Activated naive CD8-positive, alpha-beta T cell treated with anti-CD3 and anti-CD28 coated beads, Interleukin-2, amount 50 U/mL, for 16 hours (primary cell): ENCODE measurements at places on chromosomes 12 and 14.

- no peak for DNase-seq
Measured at GRCh38 chr14:78618368-78618767, 448.2 kb downstream of the NRXN3 start.

DNA sequence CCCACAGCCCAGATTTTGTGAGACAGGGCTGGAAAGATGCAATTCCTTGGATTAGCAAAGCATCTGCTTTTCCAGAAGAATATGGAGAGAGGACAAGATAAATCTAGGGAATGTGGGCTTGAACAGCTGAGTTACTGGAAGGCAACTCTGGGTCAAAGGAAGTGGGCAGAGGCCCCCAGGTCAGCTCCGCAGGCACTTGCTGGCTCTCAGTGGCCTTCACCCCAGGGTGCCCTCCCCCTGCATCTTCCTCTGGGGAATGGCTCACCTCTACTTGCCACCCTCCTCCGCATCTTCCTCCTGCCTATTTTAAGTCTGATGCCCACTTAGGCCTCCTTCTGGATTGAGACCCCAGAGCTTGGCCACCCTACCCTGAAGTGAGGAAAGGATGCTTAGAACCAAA is 10.5 kb upstream of the PNMA1 start:
- DNase-seq, result no peak

DNA sequence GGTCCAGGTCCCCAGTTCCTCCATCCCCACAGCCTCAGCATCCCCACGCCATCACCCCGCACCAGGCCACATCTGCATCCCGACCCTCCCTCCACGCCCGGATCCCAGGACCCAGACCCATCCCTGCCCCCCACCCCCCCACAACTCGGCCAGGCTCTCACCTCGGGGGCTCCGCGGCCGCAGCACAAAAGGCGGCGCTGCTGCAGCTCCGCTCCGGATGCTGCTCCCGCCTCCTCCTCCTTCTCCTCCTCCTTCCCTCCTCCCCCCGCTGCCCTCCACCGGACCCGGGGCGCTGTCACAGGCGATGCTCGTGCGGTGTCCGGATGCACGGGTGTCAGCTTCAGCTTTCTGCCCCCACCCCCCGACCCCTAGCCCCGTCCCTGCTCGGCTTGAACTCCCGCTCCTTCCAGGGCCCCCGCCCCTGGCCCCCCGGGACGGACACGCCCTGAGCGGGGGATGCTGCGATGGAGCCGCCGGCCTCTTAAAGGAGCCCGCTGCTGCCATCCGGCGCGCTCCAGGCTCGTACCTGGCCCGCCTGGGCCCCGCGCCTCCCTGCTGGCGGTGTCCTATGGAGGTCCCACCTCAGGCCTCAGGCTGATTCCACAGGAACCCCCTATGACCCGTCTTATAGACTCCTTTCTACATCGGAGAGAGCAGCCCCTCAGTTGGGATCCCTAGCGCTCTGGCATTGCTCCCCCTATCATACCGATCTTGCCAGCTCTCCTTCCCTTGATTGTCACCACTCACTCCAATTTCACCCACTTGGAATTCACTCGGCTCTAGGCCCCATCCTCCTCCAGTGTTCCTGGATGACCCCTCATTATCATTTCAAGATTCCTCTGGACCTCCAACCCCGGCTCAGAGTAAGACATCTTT is at the start of gene MAP3K12:
TSS of gene MAP3K12 (minus strand) at position 193 of the 876 bp plus-strand sequence. CDS start 12,067 bp downstream, outside the sequence.
- DNase-seq, result peak; percentile 15

DNA sequence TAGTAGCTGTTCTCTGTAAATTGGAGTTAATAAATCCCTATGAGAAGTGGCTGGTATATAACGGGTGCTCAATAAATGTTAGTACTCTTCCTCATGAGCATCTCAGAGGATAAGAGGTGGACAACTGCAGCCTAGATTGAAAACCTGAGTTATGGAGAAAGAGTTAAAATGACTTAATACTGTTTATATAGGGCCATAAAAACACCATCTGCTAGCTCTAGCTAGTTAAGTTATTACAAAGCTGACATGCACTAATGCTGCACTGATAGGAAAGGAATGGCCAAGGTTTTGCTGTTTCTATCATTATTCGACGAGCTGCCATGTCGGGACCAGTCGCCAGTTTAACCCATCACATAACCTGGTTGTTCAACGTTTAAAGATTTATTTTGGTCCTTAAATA is 72.0 kb upstream of the SEL1L start:
- DNase-seq, result no peak

- DNase-seq, result no peak
Measured at GRCh38 chr14:85688006-85688405, 158.1 kb downstream of the FLRT2 start.

- no peak for DNase-seq
Measured at GRCh38 chr14:92638904-92639303, 109.5 kb downstream of the LGMN start.

GRCh38 chr12:94714378-94715114 is 64.2 kb upstream of the TMCC3 start:
- no peak for DNase-seq

DNA sequence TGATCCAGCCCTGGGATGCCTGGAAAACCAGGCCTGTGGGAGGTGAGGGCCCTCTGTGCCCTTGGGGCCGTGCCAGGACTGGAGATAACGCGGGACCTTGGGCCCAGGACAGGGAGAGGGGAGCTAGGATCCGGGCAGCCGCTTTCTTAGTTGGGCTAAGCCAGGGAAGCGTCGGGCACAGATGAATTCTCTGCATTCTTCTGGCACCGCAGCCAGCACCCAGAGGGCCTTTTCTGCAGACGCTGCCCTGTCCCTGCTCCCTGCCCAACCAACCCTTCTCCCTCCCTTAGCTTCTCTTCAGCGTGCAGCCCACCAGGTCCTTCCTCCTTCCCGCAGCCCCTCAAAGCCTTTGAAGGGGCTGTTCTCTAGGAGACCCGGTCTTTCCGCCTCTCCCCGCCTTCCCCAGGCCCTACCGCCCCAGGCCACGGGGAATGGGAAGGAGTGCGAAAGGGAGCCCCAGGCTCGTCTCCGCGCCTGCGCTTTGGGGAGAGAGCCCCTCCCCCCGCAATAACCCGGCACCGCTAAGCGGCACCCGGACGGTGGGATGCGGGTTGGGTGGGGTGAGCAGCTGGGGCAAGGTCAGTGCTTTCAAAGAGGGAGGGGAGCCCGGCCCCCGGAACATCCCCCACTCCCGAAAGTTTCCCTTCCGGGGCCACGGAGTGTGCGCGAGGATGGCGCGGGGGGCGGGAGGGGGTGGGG is 663 bp downstream of the NCKAP5L start:
- no peak for DNase-seq

DNA sequence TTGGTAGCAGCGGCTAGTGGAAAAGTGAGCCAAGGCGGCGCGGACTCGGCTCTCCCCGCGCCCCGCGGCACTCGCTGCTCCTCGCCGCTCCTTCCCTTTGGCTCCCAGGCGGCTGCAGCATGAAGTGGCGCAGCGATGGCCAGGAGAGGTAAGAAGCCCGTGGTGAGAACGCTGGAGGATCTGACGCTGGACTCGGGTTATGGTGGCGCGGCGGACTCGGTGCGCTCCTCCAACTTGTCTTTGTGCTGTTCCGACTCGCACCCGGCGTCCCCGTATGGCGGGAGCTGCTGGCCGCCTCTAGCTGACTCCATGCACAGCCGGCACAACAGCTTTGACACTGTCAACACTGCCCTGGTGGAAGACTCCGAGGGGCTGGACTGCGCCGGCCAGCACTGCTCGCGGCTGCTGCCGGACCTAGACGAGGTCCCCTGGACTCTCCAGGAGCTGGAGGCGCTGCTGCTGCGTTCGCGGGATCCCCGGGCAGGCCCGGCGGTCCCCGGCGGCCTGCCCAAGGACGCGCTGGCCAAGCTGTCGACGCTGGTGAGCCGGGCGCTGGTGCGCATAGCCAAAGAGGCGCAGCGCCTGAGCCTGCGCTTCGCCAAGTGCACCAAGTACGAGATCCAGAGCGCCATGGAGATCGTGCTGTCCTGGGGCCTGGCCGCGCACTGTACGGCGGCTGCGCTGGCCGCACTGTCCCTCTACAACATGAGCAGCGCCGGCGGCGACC is 225.6 kb upstream of the CRY1 start:
- DNase-seq, result no peak

- DNase-seq, result no peak
Measured at GRCh38 chr14:41303506-41303905, 303.2 kb upstream of the LRFN5 start.

GRCh38 chr12:82089369-82090121 is 268.6 kb downstream of the CCDC59 start:
- no peak for DNase-seq

DNA sequence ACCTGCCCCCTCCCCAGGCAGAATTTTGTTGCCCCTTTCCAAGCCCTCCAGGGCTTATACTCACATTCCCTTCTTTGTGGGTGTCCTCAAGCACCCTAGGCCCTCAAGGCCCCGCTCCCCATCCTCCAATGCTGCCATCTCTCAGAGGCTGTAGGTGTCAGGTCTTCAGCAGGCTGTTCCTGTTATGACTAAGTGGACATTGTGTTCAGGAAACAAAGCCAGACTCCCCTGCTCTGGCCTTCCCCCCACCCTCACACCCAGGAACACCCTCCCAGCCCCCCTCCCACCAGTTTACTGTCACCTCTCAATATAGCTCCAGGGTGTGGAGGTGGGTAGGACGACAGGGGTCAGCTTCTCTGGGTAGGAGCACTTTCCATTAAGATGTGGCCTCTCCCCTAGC is 1.4 kb upstream of the MYH6 start:
- DNase-seq, result no peak

DNA sequence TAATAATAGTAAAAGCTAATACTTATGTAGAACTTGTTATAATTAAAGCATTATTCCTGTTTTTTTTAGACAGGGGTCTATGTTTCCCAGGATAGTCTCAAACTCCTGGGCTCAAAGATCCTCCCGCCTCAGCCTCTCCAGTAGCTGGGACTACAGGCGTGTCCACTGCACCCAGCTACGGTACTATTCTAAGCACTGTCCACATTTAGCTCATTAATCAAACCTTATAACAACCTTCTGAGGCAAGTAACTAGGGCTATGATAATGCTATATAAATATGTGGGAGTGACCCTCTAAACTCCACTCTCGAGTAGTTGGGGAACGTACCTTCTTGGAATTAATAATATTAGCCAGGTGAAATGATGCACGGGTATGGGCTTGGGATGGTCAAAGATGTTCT is 60.7 kb upstream of the NR2C1 start:
- DNase-seq, result no peak

- no peak for DNase-seq
Measured at GRCh38 chr12:546265-546919, 86.7 kb downstream of the B4GALNT3 start.

- DNase-seq, result no peak
Measured at GRCh38 chr12:67772267-67773169, 124.0 kb downstream of the DYRK2 start.

DNA sequence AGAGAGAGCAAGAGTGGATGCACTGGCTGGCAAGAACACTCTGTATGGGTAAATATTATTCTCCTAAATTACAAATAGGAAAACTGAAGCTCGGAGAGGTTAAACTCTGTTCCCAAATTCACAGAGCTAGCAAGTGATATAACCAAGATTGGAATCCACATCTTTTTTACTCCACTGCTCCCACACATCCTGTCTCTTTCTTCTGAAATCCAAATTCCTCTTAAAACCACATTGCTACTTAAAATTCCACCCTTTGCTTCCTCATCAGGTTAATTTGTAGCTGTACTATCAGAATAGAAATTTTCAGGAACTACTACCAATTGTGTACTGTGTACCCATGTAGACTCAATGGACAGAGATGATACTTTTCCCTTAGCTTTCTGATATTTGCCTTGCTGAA is 74.4 kb downstream of the ARMH4 start:
- no peak for DNase-seq

- no peak for DNase-seq
Measured at GRCh38 chr14:46581036-46581671, 70.4 kb downstream of the RPL10L start.

DNA sequence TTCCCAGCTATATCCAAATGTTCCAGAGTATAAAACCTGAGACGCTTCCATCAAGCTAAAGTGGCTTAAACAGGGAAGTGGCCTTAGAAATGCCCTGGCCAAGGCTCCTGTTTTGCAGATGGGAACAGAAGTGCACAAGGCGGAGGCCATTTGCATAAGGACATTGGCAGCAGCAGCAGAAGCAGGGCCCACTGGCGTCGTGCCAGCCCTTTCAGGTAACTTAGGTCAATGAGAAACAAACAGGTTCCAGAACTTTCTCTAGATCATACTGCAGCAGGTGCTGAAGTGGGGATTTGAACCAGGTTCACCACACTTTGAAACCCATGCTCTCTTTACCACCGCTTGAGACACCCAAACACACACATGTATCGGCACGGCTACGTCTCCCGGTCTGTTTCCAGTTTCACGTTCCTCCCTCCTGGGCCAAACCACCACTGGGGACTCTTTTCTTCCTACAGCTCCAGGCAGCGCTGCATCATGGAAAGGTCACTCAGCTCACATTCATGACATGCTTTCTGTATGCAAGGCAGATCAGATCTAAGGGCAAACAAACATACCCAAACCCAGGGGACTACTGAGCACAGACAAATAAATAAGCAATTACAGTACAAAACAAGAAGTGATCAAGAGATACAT is 46.0 kb upstream of the PLEKHG6 start:
- no peak for DNase-seq

DNA sequence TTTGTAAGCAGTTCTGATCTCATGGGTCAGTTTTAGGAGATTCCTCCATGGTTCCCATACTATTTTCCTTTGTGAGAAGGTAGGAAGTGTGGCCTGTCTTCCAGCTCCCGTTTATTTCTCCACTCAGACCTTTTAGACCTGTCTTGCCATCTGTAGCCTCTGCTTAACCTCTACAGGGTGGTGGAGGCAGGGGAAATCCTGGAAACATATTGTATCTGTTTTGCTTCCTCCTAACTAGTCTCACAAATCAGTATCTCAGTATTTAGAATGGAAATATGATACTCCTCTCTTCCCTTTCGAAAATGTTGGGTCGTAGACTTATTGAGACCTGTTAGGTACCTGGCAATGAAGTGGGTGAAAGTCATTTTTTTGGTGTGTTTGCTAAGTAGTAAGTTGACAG is 399.4 kb upstream of the RGS6 start:
- no peak for DNase-seq

GRCh38 chr14:29321646-29322045 is 555.1 kb downstream of the FOXG1 start:
- no peak for DNase-seq
